ENCODE measurements at places on chromosomes 5 and 9.

DNA sequence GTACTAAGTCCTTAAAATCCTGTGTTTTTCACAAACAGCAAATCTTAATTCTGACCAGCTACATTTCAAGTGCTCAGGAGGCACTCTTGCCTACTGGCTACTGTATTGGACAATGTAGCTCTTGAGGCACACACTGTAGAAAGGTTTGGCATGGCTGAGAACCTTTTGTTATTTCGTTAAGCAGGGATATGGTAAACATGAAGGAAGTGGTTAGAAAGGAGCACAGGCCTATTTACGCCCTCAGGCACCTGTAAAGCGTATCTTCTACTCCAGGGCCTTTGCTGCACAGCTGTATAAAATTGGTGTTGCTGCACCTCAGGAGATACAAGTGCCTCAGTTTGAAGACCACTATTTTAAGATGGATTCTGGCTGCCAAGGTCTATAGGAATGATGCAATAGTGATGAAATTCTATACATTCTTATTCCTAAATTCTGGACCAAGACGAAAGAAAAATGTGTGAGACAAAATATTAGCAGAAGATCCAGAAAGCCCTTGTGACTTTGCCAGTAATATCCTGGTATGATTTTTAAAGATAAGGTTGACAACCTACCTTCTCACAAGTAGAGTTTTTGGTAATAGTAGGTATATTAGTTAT, 9.3 kb upstream of the OTULIN start:
- no peak for DNase-seq

DNA sequence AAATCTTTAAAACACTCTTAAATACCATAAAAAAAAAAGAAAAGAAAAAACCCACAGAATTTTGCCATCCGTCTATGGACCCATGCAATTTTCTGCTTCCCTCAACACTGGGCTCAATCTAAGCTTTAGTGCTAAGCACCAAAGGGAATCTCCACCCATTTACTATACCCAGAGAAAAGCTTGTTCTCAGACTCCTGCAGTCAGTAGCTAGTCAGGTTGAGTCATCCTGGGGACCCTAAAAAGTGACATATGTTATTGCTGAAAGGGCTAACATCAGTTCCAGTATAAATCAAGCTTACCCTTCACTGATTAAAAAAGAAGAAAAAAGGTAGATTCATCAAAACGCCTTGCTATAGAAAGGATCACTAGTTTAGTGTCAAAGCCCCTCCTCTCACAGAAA, 177.6 kb downstream of the MUSK start:
- DNase-seq = no peak

DNA sequence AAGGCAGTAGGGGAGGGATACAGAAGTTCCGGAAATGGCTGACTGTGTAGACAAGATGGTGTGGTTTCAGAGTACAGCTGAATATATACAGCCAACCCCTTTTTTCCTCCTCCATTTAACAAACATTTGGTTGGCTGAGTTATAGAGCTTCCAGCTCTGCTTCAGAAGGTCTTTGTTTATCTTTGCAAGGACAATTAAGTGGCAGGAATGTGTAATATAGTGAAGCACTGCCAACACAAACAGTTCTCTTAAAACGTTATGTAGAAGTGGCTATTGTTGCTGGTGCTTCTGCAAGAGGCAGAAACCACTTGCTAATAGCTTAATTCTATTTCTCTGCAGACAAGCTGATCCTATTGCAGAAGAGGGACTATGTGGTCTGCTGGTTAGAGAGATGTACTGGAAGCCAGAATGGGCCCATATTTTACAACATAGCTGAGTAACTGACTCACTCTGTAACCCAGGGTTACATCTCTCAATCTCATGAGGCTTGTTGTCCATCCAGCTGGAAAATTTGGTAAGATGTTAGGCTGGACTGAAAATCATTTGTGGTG, 62.7 kb upstream of the OSMR start:
- no peak for DNase-seq

GRCh38 chr5:79021753-79022152, 36.6 kb upstream of the ARSB start:
- DNase-seq = no peak

DNA sequence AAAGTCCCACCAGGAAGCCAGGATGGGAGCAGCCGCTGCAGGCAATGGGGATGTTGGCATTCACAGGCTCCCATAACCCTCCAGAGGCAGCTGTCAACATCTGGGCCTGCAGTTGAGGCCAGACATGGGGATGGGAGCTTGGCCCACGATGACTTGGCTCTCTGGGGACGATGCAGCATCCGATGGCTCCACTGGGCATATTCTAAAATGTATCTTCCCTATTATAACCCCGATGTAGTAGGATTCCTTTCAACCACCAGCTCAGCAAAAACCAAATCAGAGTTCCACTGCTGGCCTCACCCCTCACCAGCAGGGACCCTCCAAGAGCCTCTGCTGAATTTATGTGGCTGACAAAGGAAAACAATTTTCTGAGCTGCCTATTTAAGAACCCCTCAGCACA, 7.1 kb downstream of the SPRY4 start:
- no peak for DNase-seq

GRCh38 chr5:133453831-133454230, 158.5 kb downstream of the FSTL4 start:
- DNase-seq = no peak

DNA sequence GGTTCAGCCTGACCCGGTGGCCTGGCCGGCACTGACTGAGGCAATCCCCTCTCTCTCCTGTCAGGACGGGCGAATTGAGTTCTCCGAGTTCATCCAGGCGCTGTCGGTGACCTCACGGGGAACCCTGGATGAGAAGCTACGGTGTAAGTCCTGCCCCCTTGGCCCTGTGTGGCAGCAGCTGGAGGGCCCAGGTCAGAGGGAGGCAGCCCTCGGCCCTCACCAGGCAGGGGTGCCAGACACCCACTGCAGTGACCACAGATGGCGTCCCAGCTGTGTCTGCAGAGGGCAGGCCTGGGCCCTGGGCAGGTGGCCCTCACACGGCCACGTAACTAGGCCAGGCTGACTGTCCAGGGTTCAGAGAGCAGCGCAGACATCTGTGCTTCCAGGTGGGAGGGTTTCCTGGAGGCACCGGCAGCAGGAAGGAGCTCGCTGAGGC, 45.9 kb upstream of the HMCN2 start:
- DNase-seq = no peak

GRCh38 chr9:131734165-131734610, 5.7 kb downstream of the RAPGEF1 start:
- peak; percentile 76 for DNase-seq

DNA sequence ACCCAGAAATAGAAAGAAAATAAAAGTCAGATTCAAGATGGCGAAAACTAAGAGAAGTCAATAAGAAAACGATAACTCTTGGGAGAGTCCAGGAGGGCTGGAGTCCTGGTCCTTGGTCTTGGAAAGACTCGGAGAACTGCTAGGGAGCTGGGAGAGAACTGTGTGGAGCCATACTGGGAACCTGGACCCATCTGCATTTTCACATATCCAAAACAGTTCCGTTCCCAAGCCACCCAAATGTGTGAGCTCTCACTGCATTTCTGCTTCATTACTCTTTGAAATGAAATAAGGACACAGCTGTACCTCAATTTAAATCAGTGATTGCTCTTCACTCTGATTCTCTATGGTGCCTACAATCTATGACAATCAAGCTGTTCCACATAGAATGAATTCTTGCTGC, 68.1 kb upstream of the CER1 start:
- DNase-seq = no peak

DNA sequence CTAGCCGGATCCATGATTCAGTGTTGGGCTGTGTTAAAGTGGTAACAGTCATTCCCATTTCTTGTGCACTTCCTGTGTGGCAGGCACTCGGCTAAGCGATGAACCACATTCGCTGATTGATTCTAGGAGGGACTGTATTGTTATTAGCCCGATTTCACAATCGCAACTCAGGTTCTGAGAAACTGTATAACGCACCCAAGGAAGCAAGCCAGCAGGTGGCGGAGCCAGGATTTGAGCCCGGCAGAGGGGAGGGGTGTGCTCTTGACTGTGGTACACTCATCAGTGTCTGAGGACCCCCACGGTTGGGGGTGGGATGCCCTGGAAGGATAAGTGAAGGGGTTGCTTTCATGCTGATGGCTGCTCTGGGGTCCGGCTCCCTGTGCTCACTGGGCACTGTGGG, 34.7 kb downstream of the LRSAM1 start:
- DNase-seq = no peak

DNA sequence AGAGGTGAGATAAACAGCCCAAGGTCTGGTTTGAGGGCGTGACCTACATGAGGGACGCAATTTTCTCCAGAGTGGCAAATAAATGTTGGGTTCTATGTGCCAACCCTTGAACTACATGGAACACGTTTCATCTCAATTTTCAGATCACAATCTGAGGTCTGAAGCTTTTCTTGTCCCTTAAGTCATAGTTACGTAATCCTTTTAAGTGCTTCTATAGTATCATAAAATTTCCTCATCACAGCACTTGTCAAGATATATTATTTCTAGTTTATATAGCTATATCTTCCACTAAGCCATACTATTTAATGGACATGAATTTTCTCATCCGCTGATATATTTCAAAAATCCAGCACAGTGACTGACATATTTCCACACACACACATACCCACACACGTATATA, 53.1 kb upstream of the GRIN3A start:
- no peak for DNase-seq

DNA sequence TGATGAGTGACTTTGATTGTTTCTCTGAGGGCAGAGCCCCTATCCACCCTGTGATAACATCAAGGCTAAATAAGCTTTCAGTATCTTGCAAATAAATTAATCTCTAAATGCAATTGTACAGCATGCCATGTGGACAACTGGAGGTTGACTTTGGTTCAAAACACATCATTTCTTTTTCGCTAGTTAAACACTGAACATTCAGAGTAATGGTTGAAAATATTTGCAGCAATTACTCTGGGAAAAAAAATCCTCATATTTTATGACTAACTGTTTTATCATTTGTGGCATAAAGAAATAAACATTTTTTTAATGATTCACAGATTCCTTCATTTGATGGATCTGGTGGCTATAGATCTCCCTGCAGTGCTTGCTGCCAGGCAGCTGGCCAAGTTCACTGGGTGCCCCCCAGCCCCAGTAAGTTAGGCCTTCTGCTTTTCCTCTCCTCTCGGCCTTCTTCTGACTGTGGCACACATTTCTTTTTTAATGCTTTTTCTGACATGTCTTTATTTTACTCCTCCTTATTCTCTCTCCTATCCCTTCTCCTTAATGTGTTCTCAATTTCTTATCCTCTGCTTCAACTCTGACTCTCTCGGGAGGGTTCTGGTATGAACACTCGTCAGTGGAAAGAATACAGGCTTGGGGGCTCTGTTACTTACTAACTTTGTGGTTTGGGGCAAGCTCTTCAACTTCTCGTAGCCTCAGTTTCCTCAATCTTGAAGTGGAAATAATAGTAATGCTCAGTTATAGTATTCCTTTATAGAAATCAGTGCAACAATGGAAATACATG, 69.6 kb downstream of the ADAMTSL1 start:
- no peak for DNase-seq

GRCh38 chr5:1930501-1930879, 47.8 kb upstream of the IRX4 start:
- DNase-seq = no peak

- DNase-seq = no peak
Observed at GRCh38 chr9:126581893-126582292, 31.8 kb upstream of the LMX1B start.

DNA sequence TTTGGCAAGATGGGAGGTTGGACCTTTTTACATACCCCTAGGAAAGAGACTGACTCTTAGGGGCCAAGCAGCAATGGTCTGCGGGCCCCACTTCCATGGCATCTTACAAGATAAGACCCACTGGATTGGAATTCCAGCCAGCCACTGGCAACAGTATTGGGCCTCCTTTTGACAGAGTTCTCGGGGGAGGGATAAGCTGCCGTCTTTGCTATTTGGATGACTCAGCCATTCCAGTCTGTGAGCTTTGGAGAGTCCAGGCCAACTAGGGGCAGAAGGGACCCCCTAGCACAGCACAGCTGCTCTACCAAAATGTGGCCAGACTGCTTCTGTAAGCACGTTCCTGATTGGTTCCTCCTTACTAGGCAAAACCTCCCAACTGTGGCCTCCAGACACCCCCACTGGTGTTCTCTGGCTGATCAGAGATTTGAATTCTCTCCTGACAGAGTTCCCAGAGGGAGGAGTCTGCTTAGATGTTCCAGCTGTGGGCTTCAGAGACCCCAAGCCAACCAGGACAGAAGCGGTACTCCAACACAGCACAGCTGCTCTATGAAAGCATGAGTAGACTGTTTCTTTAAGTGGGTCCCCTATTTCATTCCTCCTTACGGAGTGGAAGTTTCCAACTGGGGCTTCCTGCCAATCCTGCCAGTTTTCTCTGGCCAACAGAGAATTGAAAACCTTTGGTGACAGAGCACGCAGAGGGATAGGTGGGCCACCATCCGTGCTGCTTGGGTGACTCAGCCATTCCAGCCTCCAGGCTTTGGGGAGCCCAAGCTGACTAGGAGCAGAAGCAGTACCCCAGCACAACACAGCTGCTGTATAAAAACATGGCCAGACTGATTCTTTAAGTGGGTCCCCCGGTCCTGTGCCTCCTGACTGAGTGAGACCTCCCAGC, 672.1 kb upstream of the RIOK2 start:
- DNase-seq = no peak

DNA sequence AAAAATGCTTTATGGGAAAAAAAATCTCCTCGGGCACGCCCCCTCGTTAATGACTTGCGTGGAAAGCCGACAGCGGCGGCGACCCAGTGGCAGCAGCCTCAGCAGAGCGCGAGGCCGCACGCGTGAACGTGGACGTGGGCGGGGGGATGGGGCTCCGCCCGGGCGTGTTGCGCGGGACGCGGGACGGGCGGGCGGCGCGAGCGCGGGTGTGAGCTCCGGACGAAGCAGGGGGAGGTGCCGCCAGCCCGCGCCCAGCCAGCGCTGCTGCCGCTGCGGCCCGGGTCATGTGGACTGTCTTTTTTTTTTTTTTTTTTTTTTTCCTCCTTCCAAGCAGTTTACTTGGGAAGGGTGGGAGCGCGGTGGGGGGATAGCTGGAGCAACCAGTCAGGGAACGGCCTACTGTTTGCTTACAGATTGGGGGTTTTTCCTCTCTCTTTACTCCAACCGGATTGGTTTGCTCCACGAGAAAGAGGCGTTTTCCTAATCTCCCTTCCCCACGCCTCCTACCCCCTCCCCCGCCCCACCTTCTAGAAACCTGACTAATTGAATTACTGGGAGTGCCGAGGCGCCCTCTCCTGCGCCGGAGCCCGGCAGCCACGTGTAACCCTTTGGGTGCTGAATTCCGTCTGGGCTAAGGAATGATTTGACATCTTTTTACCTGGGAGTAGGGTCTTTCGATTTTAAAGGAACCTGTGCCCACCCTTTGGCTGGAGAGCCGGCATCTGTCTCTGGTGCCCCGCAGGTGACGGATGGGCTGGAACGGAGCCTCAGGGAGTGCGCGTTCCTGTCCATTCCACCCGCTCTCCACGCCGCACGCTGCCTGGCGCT, 1.7 kb upstream of the EFNA5 start:
- DNase-seq = peak; percentile 92
